LHCN-M2 (cell line): ENCODE measurements at places on chromosomes 16 and 17.

DNA sequence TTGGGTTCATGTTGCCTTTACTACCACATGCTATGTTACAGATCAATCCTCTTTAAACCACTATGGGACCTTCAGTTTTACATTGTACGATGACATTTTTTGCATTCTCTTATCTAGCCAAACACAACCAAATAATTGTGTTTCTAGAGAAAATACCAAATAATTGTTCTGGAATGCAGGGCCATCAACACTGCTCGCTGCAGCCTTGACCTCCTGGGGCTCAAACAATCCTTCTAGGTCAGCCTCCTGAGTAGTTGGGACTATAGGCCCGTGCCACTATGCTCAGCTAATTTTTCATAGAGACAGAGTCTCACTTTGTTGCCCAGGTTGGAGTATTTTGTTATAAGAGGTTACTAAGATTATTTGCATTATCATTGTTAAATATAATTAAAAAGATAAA lies 237.5 kb upstream of the PMFBP1 start:
- no peak for DNase-seq

- DNase-seq: peak; percentile 43
Measured at GRCh38 chr17:59406808-59407381, 75.4 kb downstream of the YPEL2 start.

DNA sequence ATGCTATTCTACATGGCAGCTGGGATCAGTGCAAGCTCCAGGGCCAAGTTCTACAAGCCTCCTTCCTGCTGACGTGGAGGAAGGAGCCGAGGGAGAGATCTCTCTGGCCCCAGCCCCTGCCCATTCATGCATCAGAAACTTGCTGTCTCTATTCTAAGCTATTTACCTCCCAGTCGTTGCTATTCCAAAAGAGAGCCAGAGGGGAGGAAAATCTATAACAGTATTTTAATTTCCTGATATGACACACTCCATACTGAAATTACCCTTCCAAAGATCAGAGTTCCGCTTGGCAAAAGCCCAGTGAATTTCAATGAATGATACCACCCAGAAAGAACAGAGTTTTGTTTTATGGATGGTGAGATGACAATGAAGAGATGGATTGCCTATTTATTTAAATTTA lies 133.4 kb downstream of the GRIN2A start:
- no peak for DNase-seq

DNA sequence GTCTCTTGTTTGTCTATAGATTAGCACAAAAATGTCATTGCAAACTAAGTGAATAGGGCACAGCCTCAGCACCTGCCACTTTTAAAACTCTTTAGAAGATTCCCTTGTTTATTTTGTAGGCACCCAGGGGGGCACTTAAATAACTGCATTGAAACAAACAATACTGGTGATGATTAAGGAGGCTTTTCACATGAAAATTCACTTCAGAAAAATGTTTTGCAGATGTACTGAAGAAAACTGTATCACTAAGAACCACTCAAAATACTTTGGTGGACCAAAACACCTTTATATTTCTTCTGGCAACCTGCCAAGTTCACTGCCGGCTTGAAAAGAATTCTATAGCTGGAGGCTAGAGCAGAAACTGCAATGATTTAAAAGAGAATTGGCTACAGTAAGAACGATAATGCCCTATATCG lies 281.5 kb downstream of the TOX3 start:
- no peak for DNase-seq

GRCh38 chr17:10394201-10394887 lies 21.5 kb upstream of the MYH13 start:
- no peak for DNase-seq

- DNase-seq: peak; percentile 79
Measured at GRCh38 chr16:874366-875181, 74.0 kb upstream of the GNG13 start.

DNA sequence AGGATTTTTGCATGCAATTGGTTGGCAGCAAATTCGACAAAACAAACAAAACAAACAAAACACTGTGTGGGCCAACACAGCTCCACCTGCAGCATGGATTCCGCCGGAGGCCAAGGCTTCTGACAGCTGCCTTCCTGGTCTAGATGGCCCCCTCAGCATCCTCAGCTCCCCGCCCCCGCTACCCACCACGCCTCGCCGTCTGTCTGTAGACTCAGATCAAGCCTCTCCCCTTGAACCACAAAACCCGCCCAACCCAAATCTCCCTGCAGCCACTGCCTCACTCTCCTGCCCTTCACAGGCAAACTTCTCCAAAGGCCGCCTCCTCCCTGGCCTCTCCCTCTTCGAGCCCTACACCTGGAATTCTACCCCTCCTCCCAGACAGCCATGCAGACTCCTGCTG lies 57.9 kb downstream of the RTN4RL1 start:
- DNase-seq: no peak

DNA sequence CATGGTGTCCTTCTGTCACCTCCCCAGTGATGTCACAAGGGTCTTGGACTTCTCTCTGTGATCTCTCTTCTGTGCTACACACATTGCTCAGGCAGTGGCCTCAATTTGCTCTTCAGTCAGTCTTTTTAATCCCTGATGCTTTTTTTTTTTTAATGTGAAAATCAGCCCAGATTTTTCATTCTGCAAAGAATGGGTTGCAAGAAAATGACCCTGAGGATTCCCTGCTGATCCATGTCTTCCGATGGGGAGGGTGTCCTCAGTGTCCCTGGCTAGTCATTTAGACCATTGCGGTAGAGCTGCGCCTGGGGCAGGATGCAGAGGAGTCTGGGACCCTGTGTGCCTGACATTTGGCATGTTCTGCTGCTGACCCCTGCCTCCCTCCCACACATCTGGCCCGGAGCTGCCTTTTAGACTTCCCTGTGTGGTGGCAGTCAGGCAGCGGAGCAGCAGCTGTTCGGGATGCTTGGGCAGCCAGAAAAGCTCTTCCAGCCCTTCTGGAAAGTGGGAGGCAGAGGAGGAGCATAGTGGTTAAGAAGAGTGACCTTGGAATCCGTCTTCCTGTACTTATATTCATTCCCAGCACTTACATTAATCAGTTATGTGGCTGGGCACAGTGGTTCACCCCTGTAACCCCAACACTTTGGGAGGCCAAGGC lies 12.3 kb downstream of the GPT2 start:
- DNase-seq: peak; percentile 60

DNA sequence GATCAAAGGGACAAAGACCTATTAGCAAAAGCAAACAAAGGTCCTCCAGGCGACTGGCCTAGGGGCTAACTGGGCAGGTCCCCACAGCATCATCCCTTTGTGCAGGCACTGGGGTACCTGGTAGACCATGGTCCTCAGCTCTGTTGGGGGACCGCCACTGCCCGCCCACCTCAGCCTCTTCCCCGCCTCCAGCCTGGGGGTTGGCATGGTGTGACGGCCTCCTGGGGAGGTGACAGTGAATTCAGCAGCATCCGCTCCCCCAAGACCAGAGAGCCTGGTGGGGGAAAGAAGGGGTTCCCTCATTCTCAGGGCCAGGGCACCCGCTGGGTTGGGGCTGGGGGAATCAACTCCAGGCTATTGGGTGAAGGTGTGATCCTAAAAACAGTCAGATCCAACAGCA lies 38.7 kb upstream of the DNAH9 start:
- DNase-seq: no peak

- no peak for DNase-seq
Measured at GRCh38 chr17:77738751-77739531, 219.6 kb upstream of the TNRC6C start.

GRCh38 chr16:48434653-48435317 lies 49.6 kb upstream of the SIAH1 start:
- DNase-seq: peak; percentile 7

GRCh38 chr16:17222871-17223401 lies 247.8 kb downstream of the XYLT1 start:
- no peak for DNase-seq

DNA sequence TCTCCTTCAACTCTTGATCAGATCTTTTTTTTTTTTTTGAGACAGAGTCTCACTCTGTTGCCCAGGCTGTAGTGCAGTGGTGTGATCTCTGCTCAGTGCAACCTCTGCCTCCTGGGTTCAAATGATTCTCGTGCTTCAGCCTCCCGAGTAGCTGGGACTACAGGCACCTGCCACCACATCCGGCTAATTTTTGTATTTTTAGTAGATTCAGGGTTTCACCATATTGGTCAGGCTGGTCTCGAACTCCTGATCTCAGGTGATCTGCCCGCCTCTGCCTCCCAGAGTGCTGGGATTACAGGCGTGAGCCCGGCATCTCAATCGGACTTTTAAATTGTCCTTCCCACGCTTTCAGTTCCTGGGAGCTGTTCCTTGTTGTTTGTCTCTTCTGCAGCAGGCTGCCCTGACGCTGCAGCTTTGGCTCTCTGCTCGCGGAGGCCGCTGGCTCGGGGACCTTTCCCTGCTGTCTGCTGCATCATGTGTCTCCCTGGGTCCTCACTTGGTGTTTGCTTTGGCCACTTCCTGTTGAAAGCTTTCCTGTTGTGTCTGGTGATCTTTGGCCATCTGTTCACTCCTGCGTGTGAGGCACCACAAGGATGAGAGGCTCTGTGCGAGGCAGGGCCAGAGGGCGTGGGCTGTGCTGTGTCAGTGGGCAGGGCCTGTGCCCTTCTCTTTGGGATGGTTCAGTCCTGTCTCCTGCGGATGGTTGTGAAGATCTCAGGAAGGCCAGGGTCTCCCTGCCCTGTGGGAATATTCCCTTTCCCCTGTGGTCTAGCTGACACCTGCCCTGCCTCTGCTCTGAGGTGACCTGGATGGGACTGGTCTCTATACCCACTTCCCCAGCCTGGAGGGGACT lies 18.4 kb upstream of the CAPN15 start:
- DNase-seq: peak; percentile 35

- no peak for DNase-seq
Measured at GRCh38 chr17:70750983-70751382, 581.7 kb downstream of the KCNJ2 start.

DNA sequence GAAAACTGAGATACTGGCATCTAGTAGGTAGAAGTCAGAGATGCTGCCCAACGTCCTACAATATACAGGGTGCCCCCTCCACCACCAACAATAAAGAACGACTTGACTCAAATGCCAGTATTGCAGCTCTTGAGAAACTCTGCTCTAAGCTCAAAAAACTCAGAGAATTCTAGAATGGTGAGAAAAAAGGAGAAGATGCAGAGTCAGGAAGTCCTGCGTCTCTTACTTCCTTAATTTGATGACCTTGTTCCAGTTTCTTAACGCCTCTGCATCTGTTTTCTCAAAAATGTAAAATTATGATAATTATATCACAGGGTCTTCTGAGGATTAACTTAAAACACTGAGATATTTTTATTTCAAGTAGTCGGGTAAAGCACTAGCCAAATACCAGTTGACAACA lies 1.7 kb upstream of the HSBP1 start:
- DNase-seq: no peak

GRCh38 chr17:21250854-21251253 lies 2.4 kb downstream of the NATD1 start:
- no peak for DNase-seq

GRCh38 chr16:87447323-87447722 lies 45.5 kb downstream of the ZCCHC14 start:
- DNase-seq: no peak

DNA sequence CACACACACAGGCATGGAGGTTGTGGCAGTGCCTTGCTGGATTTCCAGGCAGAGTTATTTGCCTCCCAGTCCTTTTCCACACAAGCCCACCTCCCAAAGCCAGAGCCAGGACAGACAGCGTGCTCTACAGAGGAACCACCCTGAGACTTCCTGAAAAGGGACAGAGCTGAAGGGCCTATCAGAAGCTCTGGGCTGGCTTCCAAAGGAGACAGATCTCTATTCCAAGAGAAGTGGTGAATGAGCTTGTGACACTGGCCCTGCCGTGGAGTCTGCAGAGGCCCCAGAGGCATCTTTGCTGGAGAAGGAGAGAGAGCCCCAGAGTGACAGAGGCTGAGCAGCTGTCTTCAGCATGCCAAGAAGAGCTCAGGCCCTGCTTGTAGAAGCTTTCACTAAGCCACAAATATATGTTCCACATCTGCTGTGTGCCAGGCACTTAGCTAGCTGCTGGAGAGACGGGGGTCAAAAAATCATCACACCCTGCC lies 8.3 kb upstream of the LPCAT2 start:
- peak; percentile 78 for DNase-seq

DNA sequence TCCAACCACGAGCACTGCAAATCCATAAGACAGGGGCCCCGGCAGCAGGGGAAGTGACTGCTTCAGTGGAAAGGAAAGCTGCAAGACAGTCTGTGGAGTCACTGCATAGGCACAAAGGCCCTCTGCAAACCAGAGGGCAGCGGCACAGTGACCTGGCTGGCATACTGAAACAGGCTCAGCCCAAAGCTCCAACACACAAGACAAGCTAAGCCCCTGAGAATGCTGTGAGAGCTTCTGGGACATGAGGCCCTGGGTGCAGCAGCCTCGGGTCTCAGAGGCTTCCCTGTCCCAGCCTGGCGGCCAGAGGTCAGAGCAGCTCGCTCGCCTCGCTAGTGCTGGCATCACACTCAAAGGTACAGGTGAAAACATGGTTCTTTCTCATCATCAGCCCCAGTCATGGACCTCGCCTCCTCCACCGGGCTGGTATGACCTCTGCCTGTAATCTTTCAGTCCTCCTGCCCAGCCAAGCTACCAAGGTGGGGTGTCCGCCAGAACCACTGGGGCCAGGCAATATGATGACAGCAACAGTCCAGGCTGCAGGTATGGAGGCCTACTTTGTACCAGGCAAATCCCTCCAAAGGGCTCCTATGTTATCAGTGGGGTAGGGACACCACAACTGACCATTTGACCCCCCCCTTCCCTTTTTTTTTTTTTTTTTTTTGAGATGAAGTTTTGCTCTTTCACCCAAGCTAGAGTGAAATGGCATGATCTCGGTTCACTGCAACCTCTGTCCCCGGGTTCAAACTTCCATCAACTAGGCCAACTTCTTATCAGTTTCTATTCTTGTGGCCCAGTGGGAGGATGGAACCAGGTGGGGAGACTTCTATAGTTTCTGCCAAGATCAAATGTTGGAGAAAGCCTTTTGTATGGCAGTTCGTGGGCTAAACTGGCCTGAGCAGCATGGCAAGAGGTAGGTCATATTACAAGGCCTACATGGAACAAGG lies 19.2 kb downstream of the ST3GAL2 start:
- DNase-seq: no peak

GRCh38 chr16:1726661-1727502 lies 20.9 kb downstream of the MAPK8IP3 start:
- DNase-seq: no peak

DNA sequence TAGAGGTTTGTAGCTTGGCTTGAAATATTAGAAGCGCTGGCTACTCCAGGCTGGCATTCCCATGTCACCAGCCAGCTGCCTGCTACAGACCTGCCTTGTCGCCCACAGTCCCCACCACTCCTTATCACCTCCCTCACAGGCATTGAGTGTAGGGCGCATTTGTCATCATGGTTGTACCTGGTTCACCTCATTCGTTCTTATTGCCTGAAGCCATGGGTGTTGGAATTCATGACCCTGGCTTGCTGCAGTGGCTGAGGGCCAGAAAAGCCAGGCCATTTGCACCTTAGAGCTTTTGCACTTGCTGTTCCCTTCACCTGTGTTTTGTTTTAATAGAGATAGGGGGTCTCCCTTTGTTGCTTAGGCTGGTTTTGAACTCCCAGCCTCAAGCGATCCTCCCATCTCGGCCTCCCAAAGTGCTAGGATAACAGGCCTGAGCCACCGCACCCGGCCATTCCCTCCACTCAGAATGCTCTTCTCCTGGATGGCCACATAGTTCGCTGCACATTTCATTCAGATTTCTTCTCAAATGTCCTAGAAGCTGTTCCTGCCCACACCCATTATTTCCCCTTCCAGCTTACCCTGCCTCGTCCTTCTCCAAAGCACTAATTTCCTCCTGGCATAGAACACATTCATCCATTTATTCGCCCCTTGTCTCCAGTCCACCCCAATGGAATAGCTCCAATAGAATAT lies 97.6 kb downstream of the C16orf78 start:
- no peak for DNase-seq
